Naive thymus-derived CD8-positive, alpha-beta T cell (primary cell): ENCODE measurements at places on chromosomes 2 and 18.

GRCh38 chr2:23859983-23860382, 66.9 kb downstream of the ATAD2B start:
- no peak for DNase-seq
- no peaks in the 10 kb centered on the region for H3K4me1 ChIP-seq

- no peaks in the 10 kb centered on the region for H3K4me1 ChIP-seq
- no peak overlapping the region for H3K27ac ChIP-seq
- H3K36me3 ChIP-seq, result no peaks in the 10 kb centered on the region
- no peak overlapping the region for H3K4me3 ChIP-seq
- no peak for DNase-seq
- peaks cover 14% of the 10 kb centered on the region for H3K27me3 ChIP-seq
These were observed 82.7 kb downstream of the MREG start for GRCh38 chr2:215930505-215931253.

DNA sequence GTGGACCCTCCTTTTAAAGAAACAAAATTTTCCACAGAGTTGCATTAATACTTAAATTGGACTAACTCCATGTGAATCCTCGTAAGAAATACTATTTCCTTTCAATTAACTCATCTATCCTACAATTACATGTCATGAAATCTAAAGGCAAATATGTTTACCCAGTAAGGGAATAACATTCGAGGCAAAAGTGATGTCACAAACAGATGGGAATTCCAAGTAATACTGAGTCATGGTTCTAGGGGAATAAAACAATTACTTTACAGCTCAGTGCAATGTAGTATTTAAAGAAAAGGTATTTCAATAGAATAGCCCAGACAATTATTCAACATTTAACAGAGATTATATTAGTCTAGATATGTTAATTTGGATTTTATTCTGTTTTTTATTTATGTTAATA, 205.8 kb downstream of the ZNF385B start:
- no peaks in the 10 kb centered on the region for H3K36me3 ChIP-seq
- H3K27me3 ChIP-seq, result no peaks in the 10 kb centered on the region
- H3K4me1 ChIP-seq, result no peaks in the 10 kb centered on the region
- no peak overlapping the region for H3K4me3 ChIP-seq
- no peak overlapping the region for H3K27ac ChIP-seq

DNA sequence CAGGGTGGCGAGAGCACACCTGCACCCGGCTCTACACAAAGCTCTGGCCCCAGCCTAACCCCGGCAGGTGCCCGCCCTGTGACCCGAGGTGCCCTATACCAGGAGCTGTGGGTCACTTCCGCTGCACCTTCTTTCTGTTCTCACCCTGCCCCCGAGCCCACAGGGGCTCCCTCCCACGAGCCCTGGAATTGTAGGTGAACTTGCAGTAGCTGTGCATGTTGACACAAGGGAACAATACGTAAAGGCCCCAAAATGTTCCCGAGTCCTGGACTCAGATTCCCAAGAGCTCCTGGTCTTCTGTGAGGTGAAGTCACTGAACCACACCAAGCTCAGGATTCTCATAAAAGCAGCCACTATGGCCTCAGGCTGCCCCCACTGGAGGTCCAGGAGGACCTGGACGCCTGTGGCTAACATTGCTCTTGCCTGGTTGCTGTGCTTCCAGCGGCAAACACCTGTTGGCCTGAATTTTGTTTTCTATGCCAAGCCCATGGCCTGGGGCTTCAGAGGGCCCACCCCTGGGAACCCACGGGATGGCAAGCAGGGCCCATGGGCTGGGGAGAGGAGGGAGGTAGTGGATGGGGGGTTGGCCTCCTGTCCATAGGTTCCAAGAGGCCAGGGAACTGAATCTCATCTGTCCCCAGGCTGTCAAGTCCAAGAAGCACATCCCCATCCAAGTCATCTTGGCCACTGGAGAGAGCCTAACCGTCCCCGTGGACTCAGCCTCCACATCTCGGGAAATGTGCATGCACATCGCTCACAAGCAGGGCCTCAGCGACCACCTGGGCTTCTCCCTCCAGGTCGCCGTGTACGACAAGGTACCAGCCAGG, 23.2 kb upstream of the GPR17 start:
- H3K27me3 ChIP-seq, result peaks cover 4% of the 10 kb centered on the region
- DNase-seq, result peak; percentile 56
- H3K4me3 ChIP-seq, result no peak overlapping the region
- peaks cover 28% of the 10 kb centered on the region for H3K4me1 ChIP-seq
- no peak overlapping the region for H3K27ac ChIP-seq

- no peaks in the 10 kb centered on the region for H3K36me3 ChIP-seq
- H3K4me3 ChIP-seq, result no peak overlapping the region
- peaks cover 17% of the 10 kb centered on the region for H3K4me1 ChIP-seq
- H3K27me3 ChIP-seq, result no peaks in the 10 kb centered on the region
These were observed 123.8 kb upstream of the DLX2 start for GRCh38 chr2:172226244-172227061.

- no peaks in the 10 kb centered on the region for H3K36me3 ChIP-seq
- peaks cover 3% of the 10 kb centered on the region for H3K27me3 ChIP-seq
- DNase-seq, result no peak
- H3K4me3 ChIP-seq, result no peak overlapping the region
These were observed 13.1 kb downstream of the GPR45 start for GRCh38 chr2:105254531-105255210.
